ENCODE measurements at places on chromosomes 6 and 20.

DNA sequence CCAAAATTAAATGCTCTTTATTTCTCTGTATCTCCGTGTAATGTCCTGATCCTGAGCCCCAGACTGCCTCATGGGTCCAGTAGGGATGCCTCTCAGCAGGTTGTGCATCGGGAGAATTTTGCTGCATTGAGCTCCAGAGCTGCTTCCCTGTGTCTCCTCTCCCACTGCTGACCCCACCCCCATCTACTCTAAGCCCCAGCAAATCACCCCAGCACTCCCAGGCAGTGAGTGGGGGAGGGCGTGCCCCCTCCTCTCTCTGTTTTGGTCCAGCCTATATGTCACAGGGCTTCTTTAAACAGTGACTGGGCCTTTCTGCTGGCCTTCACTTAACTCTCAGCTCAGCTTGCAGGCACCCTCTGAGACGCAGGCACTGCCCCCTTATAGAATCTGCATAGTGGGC lies 228.8 kb upstream of the QKI start:
- no peak for DNase-seq

GRCh38 chr6:151804585-151805285 lies 2.7 kb upstream of the ESR1 start:
- DNase-seq, result no peak

GRCh38 chr6:97095311-97095850 lies 170.9 kb downstream of the KLHL32 start:
- DNase-seq, result no peak

DNA sequence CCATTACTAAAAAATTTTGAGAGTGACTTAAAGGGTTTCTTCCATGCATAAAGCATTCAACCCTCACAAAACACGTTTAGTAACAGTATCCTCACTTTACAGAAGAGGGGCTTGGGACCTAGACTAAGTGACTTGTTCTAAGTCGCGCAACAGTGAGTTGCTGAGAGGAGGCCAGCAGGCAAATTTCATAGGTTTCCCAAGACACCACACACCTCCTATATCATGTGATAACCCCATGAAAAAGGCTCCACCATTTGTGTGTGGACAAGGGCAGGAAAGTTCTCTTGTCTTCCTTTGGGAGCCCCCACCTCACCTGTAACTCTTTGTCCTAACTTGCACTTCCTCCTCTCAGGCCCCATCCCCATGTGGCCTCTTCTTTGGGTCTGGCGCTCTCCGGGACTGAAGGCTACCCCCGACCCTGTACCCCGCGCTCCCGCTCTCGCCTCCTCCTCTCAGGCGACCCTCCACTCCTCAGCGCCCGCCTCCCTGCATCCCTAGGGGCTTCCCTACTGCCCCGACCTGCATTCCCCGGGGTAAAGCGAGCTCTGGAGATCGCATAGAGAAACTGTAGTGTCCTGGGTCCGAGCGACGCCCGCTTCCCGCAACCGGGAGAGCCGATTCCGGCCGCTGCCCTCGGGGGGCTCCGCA lies 392 bp downstream of the PSMB8 start:
- no peak for DNase-seq

- no peak for DNase-seq
These were observed 157.7 kb upstream of the AKAP12 start for GRCh38 chr6:151082079-151082478.

DNA sequence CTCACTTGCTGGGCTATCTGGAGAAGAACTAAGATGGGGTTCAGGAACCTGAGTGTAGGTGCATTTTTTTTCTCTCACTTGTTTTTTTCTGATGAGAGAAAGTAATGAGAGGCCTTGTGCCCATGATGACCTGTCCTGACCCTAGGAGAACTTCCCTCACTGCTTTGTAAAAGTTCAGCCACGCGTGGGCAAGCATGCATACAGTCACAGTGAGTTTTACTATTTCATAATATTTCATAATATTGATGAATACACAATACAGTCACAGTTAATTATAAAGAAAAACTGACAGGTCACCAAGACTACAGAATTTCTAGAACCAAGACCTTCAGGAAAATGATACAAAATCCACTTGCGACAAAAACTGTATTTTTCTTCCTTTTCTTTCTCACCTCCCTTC lies 111.8 kb downstream of the MAP7 start:
- no peak for DNase-seq

- DNase-seq, result no peak
These were observed 105.6 kb downstream of the BTBD3 start for GRCh38 chr20:12023194-12023795.

DNA sequence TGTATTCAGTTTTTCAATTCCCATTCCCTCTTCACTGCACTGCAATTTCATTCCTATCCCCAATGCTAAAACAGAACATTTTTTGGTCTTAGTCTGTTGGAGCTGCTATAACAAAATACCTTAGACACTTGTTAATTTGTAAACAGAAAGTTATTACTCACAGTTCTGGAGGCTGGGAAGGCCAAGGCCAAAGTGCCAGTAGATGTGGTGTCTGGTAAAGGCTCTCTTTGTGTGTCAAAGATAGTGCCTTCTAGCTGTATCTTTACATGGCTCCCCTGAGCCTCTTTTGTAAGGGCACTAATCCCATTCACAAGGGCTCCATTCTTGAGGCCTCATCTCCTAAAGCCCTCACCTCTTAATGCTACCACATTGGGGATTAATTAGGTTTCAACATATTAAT lies 40.0 kb downstream of the PHIP start:
- no peak for DNase-seq

GRCh38 chr6:21780141-21780540 lies 186.6 kb downstream of the SOX4 start:
- no peak for DNase-seq

DNA sequence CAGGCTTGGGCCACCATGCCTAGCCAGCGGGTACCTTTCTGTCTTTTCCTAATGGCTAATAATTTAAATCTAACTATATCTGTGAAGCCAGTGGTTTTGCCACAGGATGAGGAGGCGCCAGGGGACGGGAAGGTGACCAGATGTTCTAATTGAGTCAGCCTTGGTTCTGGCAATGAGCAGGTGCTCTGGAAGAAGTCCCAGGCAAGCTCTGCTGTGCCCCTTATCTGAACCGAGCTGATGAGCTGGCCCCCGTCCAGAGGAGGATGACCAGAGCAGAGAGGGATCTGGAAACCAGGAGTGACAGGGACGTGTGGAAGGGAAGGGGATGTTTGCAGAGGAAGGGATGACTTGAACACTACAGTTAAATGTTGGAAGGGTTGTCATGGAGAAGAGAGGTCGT lies 46.7 kb downstream of the SLC35D3 start:
- DNase-seq, result no peak

- no peak for DNase-seq
These were observed 3.0 kb upstream of the NNAT start for GRCh38 chr20:37518059-37518458.

DNA sequence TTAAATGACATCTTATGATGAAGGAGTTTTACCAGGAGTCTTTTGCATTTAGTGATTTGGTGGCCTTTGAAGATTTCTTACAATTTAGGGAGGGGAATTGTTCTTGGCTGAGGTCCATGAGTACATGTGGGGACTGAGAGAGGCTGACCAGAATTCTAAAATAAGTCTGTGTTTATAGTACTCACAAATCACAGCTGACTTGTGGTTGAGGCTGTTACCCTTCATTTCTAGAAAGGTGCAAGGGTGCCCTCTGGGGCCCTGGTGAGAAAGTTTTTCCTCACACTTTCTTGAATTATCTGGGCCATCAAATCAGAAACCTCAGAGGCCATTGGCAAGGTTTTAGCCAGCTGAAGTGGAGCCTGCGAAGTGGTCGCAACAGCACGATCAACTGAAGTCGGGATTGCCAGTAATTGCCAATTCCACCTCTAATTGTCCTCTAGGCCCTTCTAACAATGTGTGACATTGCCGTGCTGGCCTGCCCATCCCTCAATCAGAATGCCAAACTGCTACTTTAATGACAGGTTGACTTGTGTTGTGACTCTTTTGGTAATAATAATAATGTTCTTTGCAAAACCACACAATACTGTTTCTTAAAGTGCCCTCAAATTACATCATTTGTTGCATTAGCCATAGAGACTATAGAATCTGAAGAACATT lies 221.6 kb downstream of the OGFRL1 start:
- DNase-seq, result peak; percentile 38

- DNase-seq, result no peak
These were observed 3.4 kb upstream of the SYS1 start for GRCh38 chr20:45359406-45360148.

DNA sequence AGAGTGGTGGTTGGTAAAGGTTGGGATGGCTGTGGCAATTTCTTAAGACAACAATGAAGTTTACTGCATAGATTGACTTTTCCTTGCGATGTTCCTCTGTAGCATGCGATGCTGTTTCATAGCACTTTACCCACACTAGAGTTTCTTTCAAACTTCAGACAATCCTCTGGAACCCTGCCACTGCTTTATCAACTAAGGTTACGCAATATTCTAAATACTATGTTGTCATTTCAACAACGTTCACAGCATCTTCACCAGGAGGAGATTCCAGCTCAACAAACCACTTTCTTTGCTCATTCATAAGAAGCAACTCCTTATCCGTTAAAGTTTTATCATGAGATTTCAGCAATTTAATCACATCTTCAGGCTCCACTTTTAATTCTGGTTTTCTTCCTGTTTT lies 161.2 kb upstream of the NRSN1 start:
- no peak for DNase-seq

- DNase-seq, result no peak
These were observed 648.5 kb downstream of the HTR1B start for GRCh38 chr6:76814496-76815458.

- no peak for DNase-seq
These were observed 56.1 kb downstream of the ADAT2 start for GRCh38 chr6:143394389-143394788.

DNA sequence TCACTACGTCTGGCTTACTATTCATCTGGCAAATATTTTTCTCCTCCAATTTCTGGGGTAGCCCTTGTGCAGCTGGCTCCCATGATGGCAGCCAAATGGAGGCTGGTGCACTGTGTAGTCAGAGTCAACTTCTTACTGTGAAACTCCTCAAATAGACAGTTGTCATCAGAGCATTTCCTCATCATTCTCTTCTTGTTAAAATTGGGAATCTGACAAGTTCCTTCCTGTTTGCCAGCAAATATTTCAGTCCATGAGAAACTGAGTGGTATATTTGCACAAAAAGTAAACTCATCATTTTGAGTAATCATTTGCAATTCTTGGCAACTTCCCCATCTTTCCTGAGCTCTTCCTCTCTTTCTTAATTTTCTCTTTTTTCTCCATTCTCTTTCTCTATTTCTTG lies 394.9 kb upstream of the RGS17 start:
- DNase-seq, result no peak

- no peak for DNase-seq
These were observed 123.2 kb upstream of the BMP5 start for GRCh38 chr6:55998576-55998975.

DNA sequence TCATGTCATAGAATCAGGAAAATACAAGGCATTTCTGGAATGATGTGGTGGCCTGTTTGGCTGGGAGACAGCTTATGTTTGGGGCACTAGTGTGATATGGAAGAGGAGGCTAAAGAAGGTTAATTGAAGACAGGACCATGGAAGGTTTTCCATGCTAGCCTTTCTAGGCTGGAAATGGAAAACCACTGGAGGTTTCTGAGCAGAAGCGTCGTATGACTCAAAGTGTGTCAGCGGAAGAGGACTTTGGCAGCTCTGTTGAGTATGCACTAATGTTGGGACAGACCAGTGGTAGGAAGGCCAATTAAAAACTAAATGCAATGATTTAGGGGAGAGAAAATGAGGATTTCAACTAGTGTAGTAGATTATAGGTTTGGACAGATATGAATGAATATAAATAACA lies 413.1 kb downstream of the PLCB1 start:
- DNase-seq, result no peak

GRCh38 chr20:47438464-47439381 lies 63.0 kb upstream of the NCOA3 start:
- DNase-seq, result no peak

DNA sequence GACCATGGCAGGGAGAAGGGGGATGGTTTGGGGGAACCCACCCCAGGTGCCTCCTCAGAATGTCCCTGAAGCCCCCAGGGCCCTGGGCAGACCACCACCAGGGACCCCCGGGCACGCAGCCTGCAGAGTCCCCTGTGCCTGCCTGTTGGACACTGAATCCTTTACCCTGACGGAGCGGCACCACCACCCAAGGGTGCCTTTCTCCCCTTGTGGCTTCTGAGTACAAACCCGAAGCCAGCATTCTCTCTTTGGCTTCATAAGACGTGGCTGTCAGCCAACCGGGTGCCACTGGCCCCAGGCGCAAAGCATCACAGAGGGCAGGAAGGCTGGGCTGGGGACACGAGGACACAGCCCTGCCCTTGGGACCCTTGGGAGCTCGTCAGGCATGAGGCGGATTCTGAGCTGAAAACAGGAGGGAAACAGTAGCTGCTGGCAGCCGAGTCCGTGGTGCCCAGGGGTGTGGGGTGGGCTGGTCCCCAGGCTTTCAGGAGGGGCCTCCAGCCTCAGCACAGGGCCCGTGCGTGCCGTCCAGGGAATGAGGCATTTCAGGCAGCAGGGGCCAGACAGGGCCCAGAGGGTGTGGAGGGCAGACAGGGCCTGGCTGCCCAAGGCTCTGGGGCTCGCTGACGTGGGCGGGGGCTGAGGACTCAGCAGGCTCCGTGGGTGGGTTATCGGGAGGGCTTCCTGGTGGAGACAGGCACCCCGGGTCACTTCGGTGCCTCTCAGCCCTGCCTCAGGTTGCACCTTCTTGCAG lies 3.5 kb downstream of the COL9A3 start:
- DNase-seq, result no peak

All from NCI-H1105 treated with DMSO at 0.1 percent for 48 hours (cell line).